ENCODE measurements at places on chromosomes 6 and 20. TPM values are rescaled to one million over a fixed set of nuclear protein-coding genes. Genes with fewer than 3 reads are reported as not detected.

CST4 gene
- total RNA-seq: 0.95 TPM

SMLR1 gene
- 0.48 TPM for total RNA-seq

PI3 gene
- total RNA-seq: not detected

ZNF343 gene
- total RNA-seq: 9.5 TPM

CHRNA4 gene
- not detected for total RNA-seq

HEBP2 gene
- total RNA-seq: 116 TPM

TP53INP2 gene
- total RNA-seq: 7.0 TPM

ARMH2 gene
- not detected for total RNA-seq

BLCAP gene
- 20.0 TPM for total RNA-seq

MUCL3 gene
- 0.16 TPM for total RNA-seq

PTPRA gene
- total RNA-seq: 49.9 TPM

FAM120B gene
- 21.4 TPM for total RNA-seq

RGS17 gene
- 2.3 TPM for total RNA-seq

DDO gene
- total RNA-seq: not detected

CLVS2 gene
- total RNA-seq: 48.1 TPM

TGM3 gene
- 0.29 TPM for total RNA-seq

RAET1G gene
- not detected for total RNA-seq

TNF gene
- total RNA-seq: not detected

TTLL9 gene
- total RNA-seq: 0.25 TPM

CTCFL gene
- total RNA-seq: 0.33 TPM

GGTLC1 gene
- not detected for total RNA-seq

KATNA1 gene
- 17.1 TPM for total RNA-seq

Measured in endodermal cell (in vitro differentiated cells).